ENCODE measurements at places on chromosomes 5 and 9.
A peak's percentile ranks its signal among the peaks of the same experiment; 100 is the strongest.

DNA sequence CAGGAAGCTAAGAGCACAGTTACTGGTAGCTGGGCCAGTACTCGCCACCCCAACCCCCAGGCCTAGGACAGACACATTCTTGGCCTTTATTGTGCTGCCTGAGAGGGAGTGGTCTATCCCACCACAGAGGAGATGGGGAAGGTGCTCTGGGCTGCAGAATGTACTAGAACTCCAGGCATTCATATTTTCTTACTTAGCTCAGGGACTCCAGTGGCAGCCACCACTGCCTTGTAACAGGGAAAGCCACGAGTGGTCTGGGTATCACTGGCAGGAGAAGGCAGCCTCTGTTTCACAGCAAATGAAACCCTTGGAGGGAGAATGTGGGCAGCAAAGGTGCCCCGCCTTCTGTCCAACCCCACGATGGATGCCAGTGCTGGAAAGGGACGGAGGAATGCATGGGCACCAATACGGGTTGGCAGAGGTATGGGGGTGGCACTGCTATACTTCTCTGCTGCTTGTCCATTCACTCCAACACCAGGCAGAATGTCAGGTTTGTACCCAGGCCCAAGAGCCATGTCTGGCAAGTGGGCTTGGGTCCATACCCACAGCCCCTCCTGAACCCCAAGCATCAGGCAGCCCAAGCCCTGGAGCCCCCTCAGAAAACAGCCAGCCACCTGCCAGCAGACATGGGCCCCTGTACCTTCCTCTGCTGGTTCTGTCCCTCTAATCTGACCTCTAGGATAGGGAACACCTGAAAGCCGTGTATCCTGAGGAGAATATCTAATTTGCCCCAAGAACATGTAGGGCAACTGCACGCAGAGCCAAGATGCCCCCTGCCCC lies 4.6 kb downstream of the SEPTIN8 start:
- peak; percentile 33 for DNase-seq

DNA sequence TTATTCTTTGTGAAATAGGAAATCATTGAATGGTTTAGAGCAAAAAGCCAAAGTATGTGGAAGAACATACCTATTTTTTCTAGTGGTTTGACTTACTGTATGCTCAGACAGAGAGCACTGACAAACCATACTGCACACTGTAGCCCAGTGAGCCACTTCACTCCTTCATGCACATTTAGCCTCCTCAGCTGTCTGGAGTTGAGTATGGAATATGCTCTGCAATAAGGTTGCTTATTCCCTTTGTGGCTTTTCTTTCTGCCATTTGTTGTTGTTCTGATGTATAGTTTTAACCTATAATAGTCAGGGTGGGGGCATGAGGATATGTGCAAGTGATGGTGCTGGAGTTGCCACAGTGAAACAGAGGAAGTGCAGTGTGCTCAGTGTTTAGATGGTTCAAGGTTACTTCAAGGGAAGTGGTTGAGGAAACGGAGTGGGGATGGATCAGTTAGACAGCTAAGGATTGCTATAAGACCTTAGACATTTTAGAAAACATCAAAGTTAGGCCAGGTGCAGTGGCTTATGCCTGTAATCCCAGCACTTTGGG lies 100.7 kb downstream of the CDC42SE2 start:
- DNase-seq, result no peak

DNA sequence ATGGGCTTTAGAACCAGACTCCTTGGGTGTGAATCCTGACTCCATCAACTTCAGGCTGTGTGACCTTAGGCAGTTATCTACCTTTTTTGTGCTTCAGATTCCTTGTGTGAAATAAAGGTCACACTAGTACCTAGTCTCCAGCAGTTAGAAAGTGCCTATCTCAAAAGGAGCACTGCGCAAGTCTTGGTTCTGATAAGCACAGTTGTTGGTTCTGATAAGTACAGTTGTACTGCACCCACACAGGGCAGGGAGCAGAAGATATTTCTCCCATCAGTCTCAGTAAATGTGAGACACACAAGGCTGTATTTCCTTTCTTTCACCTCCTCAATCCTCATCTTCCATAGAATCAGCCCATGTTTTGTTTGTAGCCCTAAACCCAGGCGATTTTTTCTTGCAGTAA lies 116.6 kb upstream of the DPYSL3 start:
- DNase-seq, result no peak

- DNase-seq, result peak; percentile 21
These were observed at the start of gene RXRA for GRCh38 chr9:134325813-134326723. Gene RXRA (plus strand): TSS chr9:134326455. CDS start chr9:134326632, 177 bp downstream.

GRCh38 chr5:158419186-158419585 lies 560.2 kb upstream of the CLINT1 start:
- DNase-seq, result no peak

GRCh38 chr9:6024035-6024554 lies 8.7 kb upstream of the RANBP6 start:
- DNase-seq, result peak; percentile 33
